ENCODE measurements at places on chromosomes 5 and 9. TPM values are rescaled to one million over a fixed set of nuclear protein-coding genes. Genes with fewer than 3 reads are reported as not detected.
A peak's percentile ranks its signal among the peaks of the same experiment; 100 is the strongest.

- H3K36me3 ChIP-seq, result no peaks in the 10 kb centered on the region
- DNase-seq, result peak; percentile 85
- peak overlapping the region; percentile 86 for H3K27ac ChIP-seq
These were observed 4.0 kb upstream of the MYORG start for GRCh38 chr9:34380511-34381315.

HAPLN1 gene
- not detected for total RNA-seq

DNA sequence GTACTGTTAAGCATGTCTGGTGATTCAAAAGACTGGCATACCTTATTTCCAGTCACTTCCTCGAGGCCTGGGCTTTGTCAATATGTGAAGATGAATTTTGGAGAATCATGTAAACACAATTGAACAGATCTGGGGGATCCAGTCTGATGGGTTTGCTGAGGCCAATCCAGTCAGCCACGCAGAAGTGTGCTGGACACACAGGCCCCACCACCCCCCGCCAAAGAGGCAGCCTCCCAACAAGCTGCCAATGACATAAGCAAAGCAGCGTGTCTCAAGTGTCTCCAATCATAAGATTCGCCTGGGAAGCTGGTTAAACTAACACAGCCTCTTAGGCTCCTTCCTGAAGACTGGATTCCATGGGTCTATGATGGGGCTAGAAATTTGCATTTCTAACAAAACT, 192.9 kb upstream of the KLF9 start:
- no peaks in the 10 kb centered on the region for H3K36me3 ChIP-seq
- DNase-seq, result no peak
- H3K4me3 ChIP-seq, result no peak overlapping the region
- H3K4me1 ChIP-seq, result peaks cover 9% of the 10 kb centered on the region
- peaks cover 2% of the 10 kb centered on the region for H3K27me3 ChIP-seq
- H3K27ac ChIP-seq, result no peak overlapping the region

DNA sequence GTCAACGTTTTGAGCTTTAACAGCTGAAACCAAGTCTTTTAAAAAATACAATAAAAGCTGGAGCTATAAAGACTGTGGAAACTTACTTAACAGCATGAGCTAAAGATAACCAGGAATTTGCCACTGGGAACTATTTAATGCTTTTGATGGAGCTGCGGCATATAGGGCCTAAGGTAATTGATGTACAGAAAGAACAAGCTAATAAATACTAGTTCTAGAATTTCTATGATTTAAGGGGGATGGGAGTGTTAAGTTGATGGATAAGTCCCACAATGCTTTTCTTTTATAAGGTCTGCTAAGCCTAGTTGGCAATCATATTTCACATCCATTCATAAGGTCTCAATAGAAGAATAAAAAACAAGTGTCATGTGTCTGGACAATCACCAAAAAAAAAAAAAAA, 334.0 kb upstream of the DMAC1 start:
- no peak for DNase-seq
- H3K27ac ChIP-seq, result no peak overlapping the region
- no peak overlapping the region for H3K4me3 ChIP-seq

GRCh38 chr9:38130724-38131123, 61.7 kb upstream of the SHB start:
- no peak for DNase-seq
- no peak overlapping the region for H3K4me3 ChIP-seq
- H3K27me3 ChIP-seq, result peaks cover 4% of the 10 kb centered on the region
- H3K27ac ChIP-seq, result no peak overlapping the region
- no peaks in the 10 kb centered on the region for H3K4me1 ChIP-seq

DNA sequence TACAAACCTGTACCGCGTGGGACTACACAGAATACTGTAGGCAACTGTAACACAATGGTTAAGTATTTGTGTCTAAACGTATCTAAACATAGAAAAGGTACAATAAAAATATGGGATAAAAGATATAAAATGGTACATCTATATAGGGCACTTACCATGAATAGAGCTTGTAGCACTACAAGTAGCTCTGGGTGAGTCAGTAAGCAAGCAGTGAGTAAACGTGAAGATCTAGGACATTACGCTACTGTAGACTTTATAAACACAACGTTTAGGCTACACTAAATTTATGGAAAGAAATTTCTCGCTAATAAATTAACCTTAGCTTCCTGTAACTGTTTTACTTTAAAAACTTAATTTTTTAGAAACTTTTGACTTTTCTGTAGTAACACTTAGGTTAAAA, 46.5 kb downstream of the MRPS27 start:
- H3K27me3 ChIP-seq, result no peaks in the 10 kb centered on the region
- no peak overlapping the region for H3K27ac ChIP-seq
- peaks cover 3% of the 10 kb centered on the region for H3K4me1 ChIP-seq
- no peak overlapping the region for H3K4me3 ChIP-seq
- H3K36me3 ChIP-seq, result peaks cover 24% of the 10 kb centered on the region

DNA sequence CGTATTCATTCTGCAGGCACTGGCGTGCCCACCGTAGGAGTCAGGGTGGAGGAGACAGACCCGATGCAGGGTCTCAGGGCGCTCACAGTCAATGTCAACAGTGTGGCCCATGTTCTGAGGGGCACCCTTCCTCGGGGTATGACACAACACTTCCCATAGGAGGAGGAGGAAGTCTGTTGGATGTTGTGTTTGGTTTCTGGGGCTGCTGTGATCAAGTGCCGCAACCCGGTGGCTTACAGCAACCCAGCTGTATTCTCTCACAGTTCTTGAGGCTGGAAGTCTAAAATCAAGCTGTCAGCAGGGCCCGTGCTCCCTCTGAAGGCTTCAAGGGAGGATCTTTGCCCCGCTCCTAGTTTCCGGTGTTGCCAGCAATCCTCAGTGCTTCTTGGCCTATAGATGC, 5.6 kb upstream of the HNRNPAB start:
- no peak for DNase-seq
- no peak overlapping the region for H3K4me3 ChIP-seq
- peaks cover 15% of the 10 kb centered on the region for H3K4me1 ChIP-seq
- peaks cover 6% of the 10 kb centered on the region for H3K27me3 ChIP-seq
- H3K36me3 ChIP-seq, result no peaks in the 10 kb centered on the region
- no peak overlapping the region for H3K27ac ChIP-seq

- no peaks in the 10 kb centered on the region for H3K4me1 ChIP-seq
- no peak for DNase-seq
- peaks cover 16% of the 10 kb centered on the region for H3K27me3 ChIP-seq
- no peaks in the 10 kb centered on the region for H3K36me3 ChIP-seq
- H3K27ac ChIP-seq, result no peak overlapping the region
These were observed 68.8 kb downstream of the FEM1C start for GRCh38 chr5:115475788-115476187.

DNA sequence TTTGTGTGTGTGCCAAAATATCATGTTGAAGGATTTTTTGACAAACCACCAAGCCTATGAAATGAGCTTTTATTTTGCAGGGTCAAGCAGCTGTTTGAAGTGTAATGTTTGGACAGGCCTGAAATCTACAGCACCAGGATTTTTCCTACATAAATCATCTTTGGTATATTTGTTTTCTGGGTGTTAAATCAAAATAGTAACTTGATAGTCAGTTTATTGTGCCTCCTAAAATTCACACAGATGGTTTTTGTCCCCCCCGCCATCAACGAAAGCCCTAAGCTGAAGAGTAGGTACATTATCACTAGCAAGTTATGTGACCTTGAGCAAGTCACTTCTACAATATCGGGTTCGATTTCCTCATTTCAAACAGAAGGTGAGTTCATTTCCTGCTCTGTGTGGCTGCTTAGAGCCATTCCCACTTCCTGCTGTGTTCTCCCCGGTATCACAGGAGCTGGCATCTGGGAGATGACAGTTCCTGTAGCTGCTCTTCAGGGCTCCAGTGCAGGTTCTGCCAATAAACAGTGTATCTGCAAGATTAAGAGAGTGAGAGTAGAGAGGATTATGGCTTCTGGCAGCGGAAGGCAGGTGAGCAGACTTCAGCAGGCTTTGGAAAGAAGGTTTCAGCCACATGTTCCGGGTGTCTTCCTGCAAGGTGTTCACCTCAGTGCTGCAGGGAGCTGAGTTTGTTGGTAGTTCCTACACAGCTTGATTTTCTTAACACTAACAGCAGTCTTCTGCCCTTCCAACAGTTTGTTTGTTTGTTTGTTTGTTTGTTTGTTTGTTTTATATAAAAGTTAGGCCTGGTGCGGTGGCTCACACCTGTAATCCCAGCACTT, 48.4 kb upstream of the GNE start:
- H3K27ac ChIP-seq, result peak overlapping the region; percentile 83
- peaks cover 3% of the 10 kb centered on the region for H3K36me3 ChIP-seq
- peak overlapping the region; percentile 70 for H3K4me3 ChIP-seq
- H3K4me1 ChIP-seq, result peaks cover 14% of the 10 kb centered on the region
- no peaks in the 10 kb centered on the region for H3K27me3 ChIP-seq
- DNase-seq, result no peak

DNA sequence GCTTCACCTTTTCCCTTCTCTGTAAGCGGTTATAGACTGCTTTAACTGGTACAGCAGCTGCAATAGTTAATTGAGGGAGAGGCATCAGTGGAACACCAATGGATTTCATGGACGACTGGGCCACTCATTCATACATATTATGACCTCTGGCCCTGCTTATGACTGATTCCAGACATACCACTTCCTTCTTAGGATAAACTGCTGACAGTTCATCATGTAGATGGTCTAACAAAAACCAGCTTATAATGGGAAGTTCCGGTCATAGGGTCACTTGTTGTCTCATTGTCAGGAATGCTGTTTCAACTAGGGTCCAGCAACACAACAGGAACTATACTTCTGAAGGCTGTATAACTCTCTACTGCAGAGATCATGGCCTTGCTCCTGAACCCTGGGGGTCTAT, 265.2 kb upstream of the RASA1 start:
- no peaks in the 10 kb centered on the region for H3K4me1 ChIP-seq
- peaks cover 7% of the 10 kb centered on the region for H3K27me3 ChIP-seq
- no peak overlapping the region for H3K4me3 ChIP-seq
- H3K36me3 ChIP-seq, result no peaks in the 10 kb centered on the region
- H3K27ac ChIP-seq, result no peak overlapping the region

DNA sequence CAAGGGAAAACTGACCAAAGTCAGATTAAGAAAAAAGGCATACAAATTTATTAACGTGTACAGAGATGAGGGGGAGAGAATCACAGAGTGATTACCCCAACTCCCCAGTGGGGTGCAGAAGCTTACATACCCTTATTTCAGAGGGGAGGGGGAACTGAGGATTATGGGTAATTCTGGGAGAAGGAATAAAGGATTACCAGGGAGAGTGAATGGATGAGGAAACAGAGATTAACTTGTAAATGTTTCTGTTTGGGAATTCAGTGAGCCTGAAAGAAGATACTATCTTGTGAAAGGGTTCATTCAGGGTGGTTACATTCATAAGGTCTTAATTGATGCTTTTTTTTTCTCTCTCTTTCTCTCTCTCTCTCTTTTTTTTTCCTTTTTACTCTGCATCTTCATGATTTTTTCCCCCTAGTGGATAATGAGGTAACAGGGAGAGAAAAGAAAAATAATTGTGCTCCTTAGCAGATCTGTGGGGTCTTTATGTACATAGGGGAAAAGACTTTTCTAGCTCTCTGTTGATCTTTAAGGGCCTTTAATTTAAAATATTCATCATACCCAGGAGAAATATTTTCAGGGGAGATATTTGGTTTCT, 49.4 kb downstream of the TARS1 start:
- no peak overlapping the region for H3K27ac ChIP-seq
- H3K27me3 ChIP-seq, result no peaks in the 10 kb centered on the region
- no peaks in the 10 kb centered on the region for H3K36me3 ChIP-seq
- H3K4me1 ChIP-seq, result peaks cover 1% of the 10 kb centered on the region

CDC20B gene
- total RNA-seq, result 0.48 TPM

- no peaks in the 10 kb centered on the region for H3K36me3 ChIP-seq
- DNase-seq, result no peak
- H3K4me3 ChIP-seq, result no peak overlapping the region
- H3K27ac ChIP-seq, result no peak overlapping the region
- H3K4me1 ChIP-seq, result peaks cover 9% of the 10 kb centered on the region
- H3K27me3 ChIP-seq, result peaks cover 52% of the 10 kb centered on the region
These were observed 186.0 kb upstream of the ADRA1B start for GRCh38 chr5:159730285-159730684.

DNA sequence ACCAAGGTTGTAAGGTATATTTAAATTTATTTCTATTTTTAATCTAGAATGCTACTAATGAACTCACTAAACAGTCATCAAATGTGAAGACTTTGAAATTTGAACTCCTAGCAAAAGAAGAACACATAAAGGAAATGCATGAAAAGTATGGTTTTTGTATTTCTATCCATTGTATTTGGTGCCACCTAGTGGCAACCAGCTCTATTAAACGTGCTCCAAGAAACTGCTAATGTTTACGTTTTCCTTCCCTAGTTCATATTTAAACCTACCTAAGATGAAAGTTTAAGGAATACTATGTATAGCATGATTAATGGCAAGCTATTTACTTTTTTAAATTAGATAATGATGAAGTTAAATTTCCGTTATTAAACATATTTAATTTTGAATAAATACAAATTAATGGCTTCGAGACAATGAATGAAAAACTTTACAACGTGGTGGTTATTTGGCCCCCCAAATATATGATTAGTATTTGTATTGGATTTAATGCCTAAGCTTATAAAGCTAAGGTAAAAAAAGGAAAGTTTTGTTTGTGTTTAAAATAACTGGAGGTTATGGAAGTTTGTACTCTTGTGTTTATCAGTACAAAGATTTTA, 115.9 kb upstream of the SH3GL2 start:
- no peaks in the 10 kb centered on the region for H3K4me1 ChIP-seq
- H3K4me3 ChIP-seq, result no peak overlapping the region
- H3K36me3 ChIP-seq, result no peaks in the 10 kb centered on the region
- H3K27me3 ChIP-seq, result no peaks in the 10 kb centered on the region

GRCh38 chr9:26833792-26834191, 58.8 kb downstream of the CAAP1 start:
- no peak for DNase-seq
- no peaks in the 10 kb centered on the region for H3K4me1 ChIP-seq
- H3K27me3 ChIP-seq, result no peaks in the 10 kb centered on the region
- no peak overlapping the region for H3K4me3 ChIP-seq

- no peaks in the 10 kb centered on the region for H3K27me3 ChIP-seq
- no peak overlapping the region for H3K27ac ChIP-seq
- no peaks in the 10 kb centered on the region for H3K4me1 ChIP-seq
- DNase-seq, result no peak
- H3K4me3 ChIP-seq, result no peak overlapping the region
- H3K36me3 ChIP-seq, result no peaks in the 10 kb centered on the region
These were observed 49.2 kb downstream of the EQTN start for GRCh38 chr9:27247756-27248155.

CMBL gene
- total RNA-seq, result 2.4 TPM

ACTBL2 gene
- total RNA-seq, result not detected

GRCh38 chr9:134863941-134864820, 16.4 kb upstream of the FCN2 start:
- H3K36me3 ChIP-seq, result no peaks in the 10 kb centered on the region
- no peak for DNase-seq
- no peaks in the 10 kb centered on the region for H3K4me1 ChIP-seq

PCDHB3 gene
- total RNA-seq, result not detected

PCDHGB3 gene
- 0.44 TPM for total RNA-seq

ALDH1A1 gene
- total RNA-seq, result 0.69 TPM

ANKRD20A1 gene
- total RNA-seq, result not detected
